ENCODE measurements at places on chromosomes 2 and 18. TPM values are rescaled to one million over a fixed set of nuclear protein-coding genes. Genes with fewer than 3 reads are reported as not detected.

The RAD51AP2 gene
- 0.44 TPM for total RNA-seq

The MEP1B gene
- 0.15 TPM for total RNA-seq

The HK2 gene
- 23.2 TPM for total RNA-seq

The TBC1D8 gene
- 27.5 TPM for total RNA-seq

DNA sequence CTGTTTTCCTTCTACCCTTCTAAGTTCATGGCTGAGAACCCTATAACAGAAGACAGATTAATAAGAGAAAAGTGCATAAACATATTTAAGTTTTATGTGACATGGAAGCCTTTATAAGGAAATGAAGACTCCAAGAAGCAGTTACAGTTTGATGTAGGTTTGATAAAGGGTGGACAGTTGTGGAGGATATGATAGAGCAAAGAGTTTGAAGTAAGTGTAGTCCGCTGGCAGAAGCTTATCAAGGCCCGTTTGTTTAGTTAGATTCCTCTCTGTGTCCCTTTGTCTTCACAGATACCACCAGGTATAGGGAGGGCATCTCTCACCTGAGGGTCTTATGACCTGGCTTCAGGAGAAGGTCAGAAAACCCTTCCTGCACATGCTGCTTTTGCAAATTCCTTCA, 10.4 kb upstream of the CASP8 start:
- DNase-seq: no peak

DNA sequence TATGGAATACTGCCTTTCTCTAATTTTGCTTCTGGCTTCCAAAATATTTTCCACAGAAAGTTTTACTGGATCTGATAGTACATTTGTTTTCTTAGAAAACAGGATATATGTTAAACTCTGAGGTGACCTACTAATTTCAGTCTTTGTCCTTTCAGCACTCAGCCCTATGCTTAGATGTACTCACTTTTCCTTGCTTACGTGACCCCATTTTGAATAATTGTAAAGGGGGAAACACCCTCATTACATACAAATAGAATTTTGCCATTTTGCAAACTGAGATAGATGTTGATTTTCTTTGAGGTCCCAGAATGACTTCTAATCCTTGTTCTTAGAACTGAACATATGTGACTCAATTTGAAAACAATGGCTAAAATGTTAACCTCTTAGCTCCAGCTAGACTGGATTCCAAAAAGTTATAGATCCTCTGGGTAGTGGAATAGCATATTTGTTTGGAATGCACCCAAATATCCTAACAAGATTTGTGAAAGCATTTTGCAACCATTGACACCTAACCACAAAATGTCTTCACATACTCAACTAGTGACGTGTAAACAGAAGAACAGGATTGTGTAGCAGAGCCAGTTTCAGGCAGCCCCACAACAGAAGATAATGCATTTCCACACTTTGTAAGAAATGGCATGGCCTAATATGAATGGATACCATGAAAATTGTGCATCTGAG, 44.8 kb upstream of the EHBP1 start:
- no peak for DNase-seq

DNA sequence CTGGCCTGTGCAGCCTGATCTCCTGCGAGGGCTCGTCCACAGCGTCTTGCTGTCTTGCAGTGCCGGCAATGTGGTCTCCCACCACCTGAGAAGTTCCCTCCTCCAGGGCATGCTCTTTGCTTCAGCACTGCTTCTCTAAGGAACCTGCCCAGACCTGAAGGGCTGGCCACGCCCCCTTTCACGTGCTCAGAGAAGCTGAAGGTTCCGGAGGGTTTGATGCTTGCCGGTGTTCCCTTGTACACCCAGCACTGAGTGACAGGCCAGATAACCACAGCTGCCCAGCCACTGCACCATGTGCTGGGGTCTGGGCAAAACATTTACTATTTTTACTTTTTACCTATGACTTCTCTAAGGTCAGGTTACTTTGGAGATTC, 1.7 kb upstream of the POLR2D start:
- DNase-seq: peak; percentile 34

DNA sequence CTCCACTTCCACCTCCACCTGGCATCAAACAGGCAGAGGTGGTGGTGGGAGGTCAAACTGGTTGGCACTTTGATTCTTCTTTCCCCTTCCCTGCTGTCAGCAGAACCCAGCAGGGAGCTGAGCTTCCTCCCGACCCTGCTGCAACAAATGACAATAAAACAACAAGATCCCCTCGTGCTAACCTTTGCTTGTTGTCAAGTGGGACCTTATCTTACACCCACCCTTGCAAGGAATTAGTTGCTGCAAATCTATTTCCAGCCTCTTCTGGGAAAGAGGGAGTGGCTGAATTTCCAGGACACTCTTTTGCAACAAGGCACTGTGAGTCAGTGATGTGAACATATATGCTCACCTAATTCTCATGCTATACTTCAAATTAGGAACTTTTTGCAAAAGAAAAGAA, 655.1 kb downstream of the DSC3 start:
- DNase-seq: peak; percentile 14

DNA sequence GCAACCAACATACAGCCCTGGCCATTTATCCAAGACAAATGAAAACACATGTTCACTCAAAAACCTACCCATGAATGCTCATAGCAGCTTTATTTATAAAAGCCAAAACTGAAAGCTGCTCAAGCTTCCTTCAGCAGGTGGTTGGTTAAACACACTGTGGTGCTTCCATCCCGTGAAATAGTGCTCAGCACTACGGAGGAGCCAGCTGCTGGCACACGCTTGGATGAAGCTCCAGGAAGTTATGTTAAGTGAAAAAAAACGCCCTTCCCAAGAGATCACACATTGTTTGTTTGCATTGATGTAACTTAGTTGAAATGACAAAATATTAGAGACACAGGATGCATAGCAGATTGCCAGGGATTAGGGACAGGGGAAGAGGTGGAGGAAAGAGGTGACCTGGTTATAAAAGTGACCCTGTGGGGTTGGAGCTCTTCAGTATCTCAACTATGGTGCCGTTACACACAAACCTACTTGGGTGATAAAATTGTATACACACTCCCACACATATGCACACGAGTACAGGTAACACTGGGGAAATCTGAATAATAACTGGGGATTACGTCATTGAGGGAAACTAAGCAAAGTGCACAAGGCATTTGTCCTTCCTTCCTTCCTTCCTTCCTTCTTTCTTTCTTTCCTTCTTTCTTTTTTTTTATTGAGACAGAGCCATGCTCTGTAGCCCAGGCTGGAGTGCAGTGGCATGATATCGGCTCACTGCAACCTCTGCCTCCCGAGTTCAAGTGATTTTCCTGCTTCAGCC, 6.2 kb upstream of the ALPG start:
- no peak for DNase-seq

DNA sequence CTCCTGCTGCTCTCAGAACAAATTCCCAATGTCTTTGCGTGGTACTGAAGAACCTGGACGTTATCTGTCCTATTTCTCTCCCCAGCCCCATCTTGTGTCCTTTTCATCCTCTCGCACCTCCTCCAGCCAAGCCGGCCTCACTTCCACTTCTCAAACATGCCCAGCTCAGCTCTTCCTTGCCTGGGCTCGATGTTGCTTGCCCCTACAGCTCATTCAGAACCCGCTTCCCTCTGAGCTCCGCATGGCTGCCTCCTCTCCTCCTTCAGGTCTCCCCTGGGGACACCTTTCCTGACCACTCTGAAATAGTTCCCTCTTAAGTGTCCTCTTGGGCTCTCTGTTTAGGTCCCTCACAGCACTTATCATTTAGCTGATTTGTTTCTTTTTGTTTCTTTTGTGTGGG, 6.7 kb upstream of the SMARCAL1 start:
- no peak for DNase-seq

GRCh38 chr2:59530258-59530657, 1023.2 kb downstream of the BCL11A start:
- DNase-seq: no peak

DNA sequence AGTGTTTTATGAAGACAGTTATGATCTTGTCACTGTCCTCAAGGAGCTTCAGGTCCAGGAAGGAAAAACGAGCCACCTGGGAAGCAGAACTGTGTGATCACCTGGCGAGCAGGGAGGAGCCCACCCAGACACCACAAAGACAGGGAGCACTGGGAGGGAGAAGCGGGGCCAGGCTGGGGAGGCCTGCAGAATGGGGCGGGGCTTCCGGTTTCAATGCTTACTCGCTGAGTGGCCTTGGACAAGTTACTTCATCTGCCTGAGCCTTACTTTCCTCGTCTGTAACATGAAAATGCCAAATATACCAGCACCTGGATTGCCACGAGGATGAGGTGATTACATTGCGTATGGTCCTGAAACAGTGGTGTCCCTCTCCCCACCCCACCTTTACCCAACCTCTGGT, 227.5 kb downstream of the ANKRD30B start:
- no peak for DNase-seq

- DNase-seq: no peak
Observed at GRCh38 chr18:35590935-35591334, 9.4 kb downstream of the GALNT1 start.

GRCh38 chr2:66577321-66578053, 142.6 kb downstream of the MEIS1 start:
- peak; percentile 20 for DNase-seq

GRCh38 chr18:28063926-28064325, 113.0 kb downstream of the CDH2 start:
- DNase-seq: no peak

GRCh38 chr2:106581755-106582147, 94.6 kb downstream of the CD8B2 start:
- DNase-seq: no peak

DNA sequence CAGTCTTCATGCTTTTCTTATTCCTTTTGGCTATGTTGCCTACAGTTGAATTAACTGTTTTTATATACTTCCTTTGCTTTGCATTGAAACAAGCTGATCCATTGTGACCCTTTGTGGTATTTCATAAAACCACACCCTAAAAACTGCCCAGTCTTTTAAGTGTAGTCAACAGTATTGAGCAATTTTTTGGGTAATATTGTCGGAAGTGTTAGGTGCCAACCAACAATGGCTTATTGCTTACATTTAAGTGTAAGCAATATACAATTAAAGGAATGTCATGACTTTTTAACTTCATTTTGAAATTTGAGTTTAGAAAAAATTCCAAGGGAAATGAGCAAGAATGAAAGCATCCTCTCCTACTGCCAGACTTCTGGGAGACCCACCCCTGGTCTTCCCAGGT, 174.1 kb downstream of the NEDD4L start:
- DNase-seq: no peak

GRCh38 chr18:13147130-13147529, 71.4 kb upstream of the LDLRAD4 start:
- no peak for DNase-seq

DNA sequence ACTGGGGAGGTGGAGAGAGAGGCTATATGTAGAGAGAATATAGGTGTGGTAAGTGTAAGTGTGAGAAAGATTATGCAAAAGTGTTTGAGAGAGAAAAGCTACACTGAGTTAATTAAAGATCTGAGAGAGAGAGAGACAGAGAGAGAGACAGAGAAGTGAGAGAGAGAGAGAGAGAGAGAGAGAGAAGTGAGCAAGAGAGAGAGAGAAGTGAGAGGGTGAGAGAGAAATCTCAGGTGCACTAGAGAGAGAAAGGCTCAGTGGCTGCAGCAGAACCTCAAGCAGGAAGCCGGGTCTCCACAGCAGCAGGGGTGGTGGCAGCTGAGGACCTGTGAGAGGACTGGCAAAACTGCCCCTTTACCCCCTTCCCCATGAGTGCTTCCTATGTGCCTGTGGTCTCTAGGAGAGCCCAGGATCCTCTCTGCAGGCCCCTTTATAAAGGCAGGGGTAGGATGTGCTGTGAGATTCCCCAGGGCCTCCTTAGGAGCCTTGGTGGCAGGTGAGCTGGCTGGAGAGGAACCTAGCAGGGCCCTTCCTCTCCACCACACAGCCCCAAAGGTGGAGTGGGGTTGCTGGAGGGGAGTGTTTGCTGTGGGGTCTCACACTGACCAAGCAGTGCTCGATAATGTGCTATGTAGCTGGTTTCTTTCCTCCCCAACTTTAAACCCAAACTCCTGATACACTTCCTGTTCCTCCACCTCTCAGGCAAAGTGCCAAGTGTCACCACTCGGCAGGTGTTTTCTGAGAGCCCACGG, 52.6 kb downstream of the SLC4A5 start:
- DNase-seq: no peak

DNA sequence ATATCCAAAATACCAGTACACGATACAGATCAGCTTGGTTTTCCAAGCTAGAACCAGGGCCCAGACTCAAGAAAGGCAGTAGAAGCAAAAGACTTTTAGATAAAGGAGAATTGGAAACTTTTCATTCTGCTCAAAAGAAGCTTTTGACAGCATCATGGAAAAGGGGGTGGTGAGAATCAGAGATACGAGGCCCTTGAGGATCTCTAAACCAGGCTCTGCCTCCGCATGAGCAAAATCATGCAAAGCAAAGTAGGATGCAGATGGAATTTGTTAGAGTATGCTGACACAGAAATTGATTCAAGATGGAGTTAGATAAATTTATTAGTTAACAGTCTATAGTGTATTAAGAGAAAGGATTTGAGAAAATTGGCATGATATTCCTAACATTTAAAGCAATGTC, 39.8 kb downstream of the FAM98A start:
- DNase-seq: no peak

DNA sequence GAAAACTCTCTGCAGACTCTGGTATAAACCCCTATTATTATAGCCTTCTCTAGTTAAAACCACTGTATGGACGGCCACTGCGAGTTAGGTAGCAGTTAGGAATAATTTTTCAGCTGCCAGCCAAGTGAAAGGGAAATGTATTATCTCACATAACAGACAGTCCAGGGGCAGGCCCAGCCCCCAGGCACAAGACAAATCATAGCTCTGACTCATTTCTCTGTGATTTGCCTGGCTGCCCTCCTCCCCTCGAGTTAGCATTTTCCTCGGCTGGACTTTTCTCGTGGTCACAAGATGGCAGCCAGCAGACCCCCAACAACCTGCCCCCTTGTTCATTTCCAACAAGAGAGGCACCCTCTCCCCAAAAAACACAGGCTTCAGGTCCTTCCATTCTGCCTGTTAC, 10.5 kb downstream of the VIT start:
- DNase-seq: no peak

DNA sequence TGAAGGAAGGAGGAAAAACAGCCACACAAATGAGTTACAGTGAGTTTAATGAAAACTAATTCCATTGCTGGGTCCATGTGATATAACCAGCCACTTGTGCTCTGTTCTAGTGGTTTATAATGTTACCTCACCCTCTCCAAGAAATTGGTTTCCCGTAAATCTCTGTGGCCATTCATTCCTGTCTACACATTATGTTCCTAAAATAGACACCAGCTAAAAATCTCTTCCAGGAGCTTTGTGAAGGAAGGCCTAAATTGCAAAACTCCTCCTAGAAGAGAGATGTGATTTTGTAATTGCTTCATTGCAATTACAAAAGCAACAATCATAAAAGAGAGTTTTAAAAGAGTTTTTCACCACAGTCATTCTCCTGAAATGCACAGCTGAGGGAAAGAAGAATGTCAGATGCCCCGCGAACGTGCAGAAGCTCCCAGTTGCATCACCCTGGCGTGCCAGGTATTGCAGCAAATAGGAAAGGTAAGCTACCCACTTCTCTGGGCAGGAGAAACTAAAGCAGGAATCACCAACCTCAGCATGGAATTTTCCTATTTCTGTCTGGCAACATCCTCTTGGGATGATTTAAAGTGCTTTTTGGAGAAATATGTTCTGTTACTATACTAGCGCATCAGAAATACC, 1.7 kb downstream of the SCN1A start:
- DNase-seq: no peak

- no peak for DNase-seq
Observed at GRCh38 chr2:82913566-82913965, 1545.5 kb downstream of the SUCLG1 start.

Data from endothelial cell (in vitro differentiated cells).